ENCODE measurements at places on chromosomes 3 and 15.

- DNase-seq = no peak
Observed at GRCh38 chr3:115139072-115139471, 8.0 kb downstream of the ZBTB20 start.

DNA sequence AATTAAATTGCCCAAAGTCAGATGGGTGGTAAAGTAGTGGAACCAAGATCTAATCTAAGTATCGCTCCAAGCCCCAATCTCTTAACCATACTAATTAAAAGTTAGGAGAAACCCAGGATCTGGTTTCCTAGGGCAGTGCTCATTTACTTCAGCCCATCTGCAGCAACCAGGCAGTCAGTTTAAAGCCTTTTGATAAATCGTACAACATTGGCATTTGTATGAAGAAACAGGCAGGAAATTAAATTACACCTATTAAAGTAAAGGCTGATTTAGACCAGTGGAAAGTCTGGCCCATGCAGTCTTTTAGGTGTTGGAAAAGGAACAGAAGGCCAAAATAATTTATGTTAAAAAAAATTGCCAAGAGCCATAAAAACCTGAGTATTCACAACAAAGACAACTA lies 594.4 kb upstream of the UBE2E2 start:
- no peak for DNase-seq

GRCh38 chr3:22724420-22724819 lies 478.7 kb upstream of the UBE2E2 start:
- no peak for DNase-seq

GRCh38 chr15:51739061-51739712 lies 1.7 kb upstream of the LYSMD2 start:
- DNase-seq = no peak

- no peak for DNase-seq
Observed at GRCh38 chr15:92821491-92822116, 78.5 kb upstream of the CHD2 start.

DNA sequence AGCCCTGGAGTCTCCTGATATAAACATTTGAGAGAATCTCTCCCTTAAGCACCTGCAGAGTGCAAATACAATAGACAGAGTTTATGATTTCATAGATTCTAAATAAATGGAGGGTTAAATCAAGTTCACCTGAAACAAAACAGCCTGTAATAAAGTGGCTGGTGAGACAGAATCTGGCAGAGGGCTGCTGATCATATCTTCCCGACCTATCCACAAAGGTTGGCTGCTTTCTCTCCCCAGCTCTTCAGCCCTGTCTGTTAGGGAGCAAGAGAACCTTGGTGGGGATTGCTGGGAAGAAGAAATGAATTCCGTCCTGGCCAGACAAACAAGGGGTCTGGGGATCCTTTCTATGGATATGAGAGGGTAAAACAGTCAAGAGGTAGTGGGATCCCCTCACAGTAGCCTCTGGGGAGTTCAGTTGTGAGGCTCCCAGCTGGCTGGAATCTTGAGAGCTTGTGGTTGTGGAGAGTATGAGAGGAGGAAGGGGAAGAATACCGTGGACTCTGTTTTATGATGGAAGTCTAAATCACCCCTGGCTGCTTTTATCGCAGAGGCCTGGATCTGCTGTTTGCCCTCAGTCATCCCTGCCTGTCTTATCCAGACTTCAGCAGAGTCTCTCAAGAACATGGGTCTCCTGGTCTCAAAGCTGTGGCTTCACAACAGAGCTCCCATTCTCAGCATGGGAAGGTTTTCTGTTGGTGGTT lies 451.3 kb downstream of the NTRK3 start:
- DNase-seq = no peak

DNA sequence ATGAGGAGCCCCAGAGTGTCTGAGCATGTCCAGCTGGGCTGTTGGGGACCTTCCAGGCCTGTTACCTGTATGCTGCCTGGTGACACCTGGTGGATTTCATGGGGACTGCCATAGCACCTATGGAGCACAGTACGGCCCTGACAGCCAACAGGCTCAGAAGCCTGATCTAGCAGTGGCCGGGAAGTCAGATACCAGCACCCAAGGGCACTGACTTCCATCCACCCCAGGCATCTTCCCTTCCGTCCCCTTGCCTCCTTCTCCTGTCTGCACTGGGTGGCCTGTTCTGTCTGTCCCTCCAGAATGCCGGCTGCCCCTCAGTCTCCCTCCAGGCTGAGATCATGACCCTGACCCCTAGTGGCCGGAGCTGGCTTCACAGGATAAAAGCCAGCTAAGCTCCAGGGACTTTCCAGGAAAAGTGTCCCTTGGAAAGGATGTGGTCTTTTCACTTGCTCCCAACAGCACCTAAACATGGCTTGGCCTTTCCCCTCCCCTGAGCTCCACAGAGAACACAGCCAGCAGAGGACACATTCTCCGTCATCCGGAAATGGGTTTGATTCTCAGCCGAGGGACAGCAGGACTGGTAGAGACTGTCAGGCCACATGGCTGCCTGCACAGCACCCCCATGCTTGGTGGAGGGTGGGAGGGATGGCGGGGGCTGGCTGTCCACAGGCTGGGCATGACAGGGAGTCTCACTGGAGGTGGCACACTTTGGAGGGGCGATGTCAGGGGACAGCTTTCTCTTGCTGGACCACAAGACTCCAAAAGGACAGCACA lies 9.5 kb downstream of the RPS17 start:
- no peak for DNase-seq

DNA sequence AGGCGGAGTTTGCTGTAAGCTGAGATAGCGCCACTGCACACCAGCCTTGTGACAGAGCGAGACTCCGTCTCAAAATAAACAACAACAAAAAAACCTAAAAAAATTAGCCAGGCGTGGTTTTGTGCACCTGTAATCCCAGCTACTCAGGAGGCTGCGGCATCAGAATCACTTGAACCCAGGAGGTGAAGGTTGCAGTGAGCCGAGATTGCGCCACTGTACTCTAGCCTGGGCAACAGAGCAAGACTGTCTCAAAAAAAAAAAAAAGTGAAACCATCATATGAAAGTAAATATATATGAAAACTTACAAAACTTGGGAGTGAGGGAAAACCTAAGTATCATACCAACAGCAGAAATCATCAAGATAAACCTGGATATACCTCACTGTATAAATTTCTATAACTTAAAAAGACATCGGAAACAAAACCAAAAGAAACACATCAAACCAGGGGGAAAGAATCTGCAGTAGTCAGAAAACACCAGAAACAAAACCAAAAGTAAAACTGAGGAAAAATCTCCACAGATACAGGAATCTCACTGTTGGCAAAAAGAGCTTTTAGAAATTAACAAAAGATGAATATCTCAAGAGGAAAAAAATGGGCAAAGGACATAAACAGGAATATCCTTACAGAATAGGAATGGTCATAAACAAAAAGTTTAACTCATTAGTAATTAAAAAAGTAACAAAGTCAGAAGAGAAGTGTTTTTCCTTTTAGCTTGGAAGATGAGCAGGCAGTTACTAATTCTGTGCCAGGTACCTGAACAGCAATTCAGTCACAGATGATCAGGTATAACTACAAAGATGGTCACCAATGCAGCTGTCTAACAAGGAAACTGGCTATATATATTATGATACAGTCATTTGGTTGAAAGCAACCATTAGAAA lies 41.3 kb downstream of the ETV5 start:
- DNase-seq = no peak

DNA sequence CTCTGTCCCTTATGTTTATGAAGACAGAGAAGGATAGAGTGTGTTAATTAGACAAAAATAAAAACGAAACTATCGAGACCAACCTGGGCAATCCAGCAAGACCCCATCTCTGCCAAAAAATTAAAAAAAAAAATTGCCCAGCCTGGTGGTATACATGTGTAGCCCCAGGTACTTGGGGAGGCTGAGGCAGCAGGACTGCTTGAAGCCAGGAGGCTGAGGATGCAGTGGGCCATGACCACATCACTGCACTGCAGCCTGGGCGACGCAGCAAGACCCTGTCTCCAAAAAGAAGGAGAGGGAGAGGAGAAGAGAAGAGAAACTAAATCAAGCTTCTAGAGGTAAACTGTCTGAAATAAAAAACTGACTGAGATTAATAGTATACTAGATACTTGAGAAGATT lies 32.1 kb downstream of the DLG1 start:
- no peak for DNase-seq

- DNase-seq = no peak
Observed at GRCh38 chr3:133573054-133573628, 345 bp upstream of the CDV3 start.

DNA sequence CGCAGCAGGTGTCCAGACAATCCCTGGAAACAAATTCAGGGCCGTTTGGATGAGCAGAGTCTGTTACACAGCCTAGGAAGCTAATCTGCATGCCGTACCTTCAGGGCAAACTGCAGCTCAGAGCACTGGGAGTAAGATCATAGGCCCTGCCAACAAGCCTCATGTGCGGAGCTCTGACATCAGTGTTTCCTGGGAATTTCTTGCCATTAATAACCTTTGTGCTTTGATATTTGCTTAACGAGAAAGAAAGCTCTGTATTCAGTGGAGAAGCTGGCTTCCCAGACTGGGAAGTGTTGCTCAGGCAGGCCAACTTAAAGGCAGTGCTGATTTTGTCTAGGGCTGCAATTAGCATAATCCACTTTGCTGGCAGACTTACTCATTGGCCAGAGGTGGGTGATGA lies 116.1 kb upstream of the KLHL25 start:
- DNase-seq = no peak

DNA sequence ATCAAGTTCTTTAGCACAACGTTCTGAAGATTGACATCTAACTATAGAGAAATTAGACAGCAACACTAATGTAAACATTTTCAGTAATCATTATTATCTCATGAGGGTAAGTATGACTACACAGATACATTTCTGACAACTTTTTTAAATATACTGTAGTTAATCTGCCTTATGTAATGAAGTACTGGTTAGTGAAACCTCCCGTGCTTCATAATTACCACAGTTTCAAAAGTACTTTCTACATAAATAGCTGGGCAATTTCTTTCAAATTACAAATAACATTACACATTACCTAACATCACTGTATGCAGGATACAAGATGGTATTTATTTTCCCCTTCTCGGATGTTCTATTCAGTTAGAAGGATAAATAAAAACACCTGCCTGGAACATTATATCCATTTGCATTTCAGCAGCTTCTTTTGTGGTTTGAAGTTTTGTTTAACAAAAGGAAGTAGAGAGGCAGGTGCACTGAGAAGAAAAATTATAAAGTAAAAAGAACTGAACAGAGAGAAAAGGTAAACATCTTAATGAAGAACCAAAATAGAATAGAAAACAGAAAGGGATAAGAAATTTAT lies 1241.5 kb upstream of the GBE1 start:
- no peak for DNase-seq

DNA sequence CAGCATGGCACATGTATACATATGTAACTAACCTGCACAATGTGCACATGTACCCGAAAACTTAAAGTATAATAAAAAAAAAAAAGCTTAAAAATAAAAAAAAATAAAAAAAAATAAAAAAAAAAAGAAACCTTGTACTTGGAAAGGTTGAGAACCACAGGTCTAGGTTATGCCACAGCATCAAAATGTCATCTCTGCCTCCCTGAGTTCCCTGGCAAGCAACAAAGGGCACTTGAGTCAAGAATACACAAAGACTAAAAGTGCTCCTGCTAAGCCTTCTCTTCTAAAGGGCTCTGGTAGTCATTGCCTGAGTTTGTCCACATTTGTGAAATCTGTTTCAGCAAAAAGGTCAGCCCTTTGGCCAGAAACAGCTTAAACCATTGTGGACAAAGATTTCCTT lies 395.8 kb upstream of the CCDC54 start:
- no peak for DNase-seq

DNA sequence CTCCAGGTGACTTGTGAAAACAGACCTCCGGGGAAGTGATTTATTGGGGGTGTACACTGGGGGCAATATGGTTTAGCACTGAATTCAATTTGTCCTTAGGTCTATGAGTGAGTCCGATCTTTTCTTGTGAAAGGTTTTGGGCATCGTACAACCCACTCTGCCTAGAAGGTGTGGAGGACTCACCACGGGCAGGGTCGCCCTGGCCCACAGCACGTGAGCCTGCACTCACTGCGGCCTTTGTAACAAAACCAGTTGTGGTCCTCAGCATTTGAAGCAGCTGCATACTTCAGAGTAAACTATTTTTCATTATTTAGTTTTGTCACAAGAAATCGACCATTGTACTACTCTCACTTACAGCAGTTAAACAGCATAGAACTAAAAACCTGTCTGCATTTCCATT lies 72.6 kb upstream of the BLM start:
- DNase-seq = no peak

GRCh38 chr3:127573912-127574311 lies 16.6 kb downstream of the TPRA1 start:
- DNase-seq = no peak

DNA sequence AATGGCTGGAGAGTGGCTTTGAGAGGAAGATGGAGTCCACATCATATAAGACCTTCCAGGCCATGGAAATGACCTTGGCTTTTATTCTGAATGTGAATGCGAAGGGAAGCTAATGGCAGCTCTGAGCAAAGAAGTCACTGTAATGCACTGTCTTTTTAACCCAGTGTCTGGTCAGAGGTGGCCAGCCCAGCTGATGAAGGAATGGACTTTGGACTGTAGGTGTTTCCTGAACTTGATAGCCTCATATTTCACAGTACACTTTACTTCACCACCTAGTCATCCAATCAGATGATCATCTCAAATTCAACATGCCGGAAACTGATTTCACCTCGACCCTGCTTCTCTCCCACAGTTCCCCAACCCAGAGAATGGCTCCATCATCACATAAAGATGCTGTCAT lies 33.4 kb downstream of the DCLK3 start:
- no peak for DNase-seq

- DNase-seq = no peak
Observed at GRCh38 chr15:49293941-49294340, 123.9 kb downstream of the GALK2 start.

- DNase-seq = no peak
Observed at GRCh38 chr3:63521657-63522056, 130.8 kb upstream of the SNTN start.

- no peak for DNase-seq
Observed at GRCh38 chr15:96117270-96117669, 213.2 kb upstream of the NR2F2 start.

DNA sequence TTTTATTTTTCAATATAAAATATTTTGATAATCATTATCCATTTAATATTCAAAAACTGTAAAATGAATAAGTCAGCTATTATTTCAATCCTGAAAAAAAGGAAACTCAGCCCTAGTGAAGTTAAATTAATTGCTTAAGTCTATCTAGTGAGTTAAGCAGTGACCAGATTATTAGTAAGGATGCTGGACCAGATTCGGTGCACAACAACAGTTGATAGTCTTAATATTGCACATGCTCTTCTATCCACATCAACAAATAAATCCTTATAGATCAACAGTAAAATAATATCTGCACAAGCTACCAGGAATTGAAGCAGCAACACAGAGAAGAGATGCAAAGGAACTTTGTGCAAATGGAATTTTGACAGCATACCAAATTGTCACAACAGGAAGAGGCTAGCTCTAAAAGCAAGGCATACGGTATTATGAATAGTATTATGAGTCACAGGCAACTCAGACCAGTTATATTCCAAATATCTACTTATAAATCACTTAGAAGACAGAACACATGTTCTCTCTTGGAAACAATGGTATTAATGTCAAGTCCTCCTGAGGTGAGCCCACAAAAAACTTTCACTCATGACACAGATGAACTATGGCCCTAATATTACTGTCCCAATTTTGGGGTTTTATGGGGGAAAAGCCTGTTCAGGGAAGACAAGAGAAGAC lies 24.9 kb downstream of the VPS13C start:
- no peak for DNase-seq

All from Kasumi-1 (cell line).